ENCODE measurements at places on chromosomes 1 and 21.
A peak's percentile ranks its signal among the peaks of the same experiment; 100 is the strongest.

- no peak for DNase-seq
Observed at GRCh38 chr1:158362482-158362881, 8.8 kb downstream of the CD1E start.

DNA sequence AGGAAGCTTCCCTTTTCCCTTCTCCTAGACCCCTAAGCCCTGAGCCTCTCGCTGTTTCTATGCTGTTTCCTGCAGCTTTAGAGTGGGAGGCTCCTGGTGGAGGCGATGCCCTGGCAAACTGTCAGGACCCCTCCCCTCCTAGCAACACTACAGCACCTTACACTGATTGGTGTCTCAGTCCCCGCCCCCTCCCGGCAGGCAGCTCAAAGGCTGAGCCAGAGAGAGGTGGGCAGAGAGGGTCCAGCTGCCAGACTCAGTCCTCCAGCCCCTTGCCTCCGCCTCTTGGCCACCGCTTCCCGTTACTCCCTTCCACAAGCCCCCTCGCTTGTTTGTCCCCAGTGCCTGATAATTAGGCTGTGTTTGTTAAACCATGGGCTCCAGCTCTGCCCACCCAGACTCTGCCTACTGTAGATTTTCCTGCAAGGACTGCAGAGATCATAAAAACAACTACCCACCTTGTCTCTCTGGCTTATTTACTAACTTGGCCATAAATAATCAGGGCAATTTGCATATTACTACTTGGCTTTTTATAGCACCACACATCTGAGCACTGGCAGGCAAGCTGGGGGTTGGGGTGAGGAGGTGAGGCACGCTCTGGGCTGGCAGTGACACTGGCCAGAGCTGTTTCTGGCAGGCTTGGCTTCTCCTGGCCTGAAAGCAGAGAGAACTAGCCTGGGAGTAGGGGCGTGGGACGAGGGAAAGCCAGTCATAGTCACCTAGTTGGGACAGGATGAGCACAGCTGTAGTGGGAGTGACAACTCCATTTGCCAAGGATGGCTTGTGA is 107.5 kb downstream of the CSMD2 start:
- DNase-seq: no peak

DNA sequence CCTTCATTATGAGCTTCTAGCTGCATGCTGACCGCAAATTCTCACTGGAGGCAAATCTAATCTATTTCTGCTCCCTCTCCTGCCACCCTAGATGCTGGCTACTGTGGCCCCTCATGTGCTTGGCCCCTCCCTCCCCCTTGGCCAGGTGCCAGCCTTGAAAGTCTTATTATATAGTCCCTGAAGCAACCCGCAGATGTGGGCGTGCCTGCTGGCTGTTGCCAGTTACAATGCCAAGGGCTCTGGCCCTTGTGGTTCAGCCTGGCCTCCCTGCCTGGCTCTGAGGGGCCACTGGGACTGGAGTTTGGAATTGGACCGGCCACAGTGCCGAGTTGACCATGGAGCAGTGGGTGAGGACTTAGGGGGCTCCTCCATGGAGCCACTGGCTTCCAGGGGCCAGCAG is 78.9 kb upstream of the ACTRT2 start:
- DNase-seq: no peak

DNA sequence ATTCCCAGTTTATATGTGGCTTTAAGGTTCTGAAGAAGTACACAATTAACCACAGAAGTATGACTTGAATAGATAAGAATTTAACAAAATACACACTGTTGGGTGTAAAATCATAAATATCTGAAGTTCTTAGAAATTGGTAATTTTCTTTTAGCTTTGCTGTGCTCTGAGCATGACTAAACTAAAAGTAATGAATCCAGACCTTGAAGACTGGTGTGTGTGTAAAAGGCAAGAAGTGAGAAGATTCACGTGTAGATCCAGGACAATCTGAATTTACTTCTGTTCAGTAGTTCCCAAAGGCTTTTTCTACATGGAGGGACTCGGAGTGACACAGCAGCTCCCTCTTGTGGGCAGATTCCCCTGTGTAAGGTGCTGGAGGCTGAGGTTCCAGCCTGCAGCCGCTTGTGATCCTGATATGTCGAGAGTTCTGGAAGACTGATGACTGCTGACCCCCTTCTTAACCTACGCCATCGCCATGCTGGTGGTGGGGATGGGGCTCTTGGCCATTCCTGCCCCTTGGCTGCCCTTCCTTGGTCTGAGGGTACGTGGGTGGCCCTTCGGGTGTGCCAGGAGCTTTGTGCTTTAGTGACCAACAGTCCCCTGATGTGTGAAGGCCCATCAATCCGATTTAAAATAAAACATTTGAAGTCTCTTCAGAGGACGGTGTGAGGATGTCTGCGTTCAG is 62.7 kb downstream of the ADARB1 start:
- no peak for DNase-seq

GRCh38 chr1:71434240-71434639 is 353.4 kb upstream of the ZRANB2 start:
- no peak for DNase-seq

DNA sequence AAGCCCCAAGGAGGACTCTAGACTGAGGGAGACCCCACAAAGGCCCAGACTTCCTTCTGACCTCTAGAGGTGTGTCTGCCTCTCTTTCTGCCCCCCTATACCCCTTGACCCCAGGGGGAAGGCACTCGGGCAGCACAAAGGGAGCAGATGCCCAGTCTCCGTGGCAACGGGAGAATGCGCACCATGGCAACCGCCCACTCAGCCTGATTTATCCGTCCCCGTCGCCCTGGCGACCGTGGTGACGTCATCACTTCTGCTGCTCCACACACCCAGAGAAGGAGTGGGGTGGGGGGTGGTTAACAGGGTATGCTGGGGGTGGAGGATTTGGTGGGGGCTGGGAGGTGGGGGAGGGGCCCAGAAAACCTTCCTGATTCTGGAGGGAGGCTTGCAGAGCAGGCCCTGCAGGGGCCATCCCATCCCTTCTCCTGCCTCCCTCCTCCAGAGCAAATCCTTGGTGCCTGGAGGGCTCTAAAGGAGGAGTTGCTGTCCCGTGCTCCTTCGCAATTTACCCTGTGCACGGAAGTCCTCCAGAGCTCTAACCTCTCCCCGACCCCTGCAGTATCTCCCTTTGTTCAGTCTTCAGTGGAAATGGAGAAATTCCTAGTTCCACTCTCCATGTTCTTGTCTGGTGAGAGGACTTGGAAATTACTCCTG is 6.3 kb downstream of the CELF3 start:
- DNase-seq: no peak

- no peak for DNase-seq
Observed at GRCh38 chr1:33030575-33030974, 6.1 kb downstream of the AK2 start.

DNA sequence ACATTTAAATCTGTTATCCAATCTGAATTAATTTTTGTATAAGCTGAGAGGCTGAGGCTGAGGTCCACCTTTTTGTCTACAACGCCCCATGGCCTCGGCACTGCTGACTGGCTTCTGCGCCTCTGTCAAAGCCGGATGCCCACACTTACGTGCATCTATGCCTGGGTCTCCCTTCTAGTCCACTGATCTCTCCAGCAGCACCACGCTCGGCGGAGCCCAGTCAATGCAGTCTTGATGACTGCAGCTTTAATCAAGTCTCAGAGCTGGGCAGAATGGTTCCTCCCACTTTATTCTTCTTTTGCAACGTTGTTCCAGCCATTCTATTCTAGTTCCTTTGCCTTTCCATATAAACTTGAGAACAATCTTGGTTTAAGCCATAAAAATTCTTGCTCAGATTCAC is 9.4 kb downstream of the PRDM15 start:
- no peak for DNase-seq

DNA sequence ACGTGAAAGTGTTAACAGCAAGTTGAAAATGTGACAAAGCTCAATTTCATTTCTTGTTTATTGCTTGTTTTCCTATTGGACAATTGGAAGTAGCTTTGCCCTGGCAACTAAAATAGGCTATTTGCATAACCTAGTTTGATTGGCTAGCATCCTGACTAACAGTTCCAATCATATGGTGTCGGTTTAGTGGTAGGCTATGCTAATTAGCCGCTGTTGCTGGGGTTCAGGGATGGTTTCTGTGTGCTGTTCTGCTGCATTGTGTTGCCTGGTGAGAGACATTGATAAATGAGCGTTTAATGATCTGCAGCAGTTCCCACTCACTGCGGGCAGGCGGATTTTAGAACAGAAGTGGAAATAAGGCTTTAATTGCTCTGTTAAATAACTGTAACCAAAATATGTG is 68.5 kb downstream of the DYRK1A start:
- no peak for DNase-seq

GRCh38 chr1:56972976-56973375 is 7.2 kb upstream of the C8B start:
- no peak for DNase-seq

- no peak for DNase-seq
Observed at GRCh38 chr1:205709640-205710039, 29.3 kb upstream of the SLC45A3 start.

- no peak for DNase-seq
Observed at GRCh38 chr21:14241297-14241696, 25.3 kb downstream of the RBM11 start.

DNA sequence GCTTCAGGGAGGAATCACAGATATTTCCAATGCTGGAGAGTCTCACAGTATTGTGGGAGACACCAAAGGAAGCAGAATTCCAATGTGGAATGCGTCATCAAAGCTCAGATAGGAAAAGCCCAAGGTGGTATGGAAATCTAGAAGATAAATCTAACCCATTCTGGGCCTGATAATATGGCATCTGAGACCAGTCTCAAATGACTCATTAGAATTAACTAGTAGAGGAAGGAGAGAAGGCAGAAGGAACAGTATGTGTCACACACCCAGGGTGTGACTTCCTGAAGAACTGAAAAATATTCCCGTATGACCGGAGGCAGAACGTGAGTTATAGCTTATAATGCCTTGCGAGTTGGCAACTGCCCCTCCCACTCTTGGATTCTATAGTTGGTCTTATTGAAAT is 499.2 kb downstream of the PLPP3 start:
- DNase-seq: no peak

- no peak for DNase-seq
Observed at GRCh38 chr1:41393716-41394368, 32.6 kb downstream of the FOXO6 start.

- no peak for DNase-seq
Observed at GRCh38 chr1:204558467-204558866, 42.3 kb downstream of the MDM4 start.

GRCh38 chr21:46454142-46454541 is 4.5 kb upstream of the DIP2A start:
- DNase-seq: no peak

- DNase-seq: no peak
Observed at GRCh38 chr1:92511541-92511940, 24.8 kb upstream of the GFI1 start.

DNA sequence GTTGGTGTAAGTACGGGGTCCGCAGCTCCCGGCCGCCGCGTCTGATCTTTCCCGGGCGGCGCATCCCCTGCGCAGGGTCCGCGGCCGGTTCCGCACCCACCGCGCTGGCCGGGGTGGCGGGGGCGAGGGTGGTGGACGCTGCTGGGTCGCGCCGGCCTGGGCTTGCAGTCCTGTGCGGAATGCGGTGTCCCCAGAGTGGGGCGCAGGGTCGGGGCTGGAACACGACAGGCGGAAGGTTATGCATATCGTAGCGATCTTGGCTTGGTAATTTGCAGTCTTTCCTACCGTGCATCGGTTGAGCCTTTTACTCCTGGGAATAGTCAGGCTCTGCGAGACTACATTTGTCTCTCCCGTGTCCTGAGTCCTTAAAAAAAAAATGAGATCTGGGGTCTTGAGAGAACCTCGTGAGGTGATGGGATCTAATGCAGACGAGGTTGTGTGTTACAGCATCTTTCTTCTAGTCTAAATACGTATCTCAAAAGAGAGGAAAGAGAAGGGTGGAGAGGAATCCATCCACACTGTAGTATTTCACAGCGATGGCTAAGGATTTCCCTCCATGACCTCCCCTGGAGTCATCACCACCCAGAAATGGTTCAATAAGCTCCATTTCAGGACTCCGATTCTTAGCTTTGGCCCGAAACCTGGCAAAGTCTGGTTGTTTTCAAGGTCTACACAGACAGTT is 572 bp downstream of the ATP1B1 start:
- DNase-seq: peak; percentile 24

GRCh38 chr1:26706315-26706714 is 10.5 kb downstream of the ARID1A start:
- DNase-seq: no peak

DNA sequence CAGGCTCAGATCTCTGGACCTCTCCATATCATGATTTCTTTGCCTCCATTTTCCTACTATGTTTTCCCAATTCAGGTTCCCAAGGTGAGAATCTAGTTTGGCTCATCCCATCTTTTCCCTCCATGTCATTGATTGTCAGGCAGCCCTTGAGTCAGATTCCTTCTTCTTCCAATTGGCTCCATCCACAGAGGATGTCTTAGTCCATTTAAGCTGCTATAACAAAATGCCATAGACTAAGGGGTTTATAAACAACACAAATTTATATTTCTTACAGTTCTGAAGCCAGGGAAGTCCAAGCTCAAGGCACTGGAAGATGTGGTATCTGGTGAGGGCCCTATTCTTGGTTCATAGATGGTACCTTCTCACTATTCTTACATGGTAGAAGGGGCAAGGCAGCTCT is 42.8 kb upstream of the SLC2A1 start:
- DNase-seq: no peak

DNA sequence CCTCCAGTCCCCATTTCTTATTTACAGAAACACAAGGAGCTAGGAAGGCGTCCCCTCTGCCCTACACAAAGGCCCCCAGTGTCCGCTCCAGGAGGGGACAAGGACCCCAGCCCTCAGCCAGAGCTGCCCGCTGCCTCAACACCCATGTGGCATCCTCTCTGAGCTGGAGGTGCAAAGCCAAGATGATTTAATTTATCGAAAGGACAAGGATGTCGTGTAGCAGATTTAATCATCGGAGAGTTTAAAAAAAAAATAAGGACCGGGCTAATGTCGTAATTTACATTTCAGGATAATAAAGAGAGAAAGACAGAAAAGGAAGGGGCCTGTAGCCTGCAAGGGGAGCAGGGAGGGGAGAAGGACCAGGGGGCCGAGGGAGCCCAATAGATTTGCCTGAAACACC is 68.3 kb upstream of the CASZ1 start:
- no peak for DNase-seq

GRCh38 chr1:230186003-230186863 is 119.2 kb downstream of the GALNT2 start:
- peak; percentile 76 for DNase-seq

DNA sequence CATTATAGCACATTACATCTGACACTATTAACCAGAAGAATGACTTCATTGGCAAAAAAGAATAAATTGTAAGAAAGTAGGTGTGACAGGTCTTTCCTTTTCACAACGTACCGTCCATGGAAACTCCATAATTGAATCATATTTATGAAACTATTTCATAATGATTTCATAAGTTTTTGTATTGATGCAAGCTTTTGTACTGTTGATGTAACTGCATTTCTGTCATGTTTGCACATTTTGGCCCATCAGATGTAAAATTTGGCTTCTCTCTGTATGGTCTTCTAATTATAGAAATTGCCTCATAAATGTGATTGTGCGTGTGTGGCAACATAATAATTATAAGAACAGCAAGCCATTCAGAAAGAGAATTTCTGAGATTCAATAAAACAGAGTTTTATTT is 180.7 kb upstream of the ZNHIT6 start:
- no peak for DNase-seq

DNA sequence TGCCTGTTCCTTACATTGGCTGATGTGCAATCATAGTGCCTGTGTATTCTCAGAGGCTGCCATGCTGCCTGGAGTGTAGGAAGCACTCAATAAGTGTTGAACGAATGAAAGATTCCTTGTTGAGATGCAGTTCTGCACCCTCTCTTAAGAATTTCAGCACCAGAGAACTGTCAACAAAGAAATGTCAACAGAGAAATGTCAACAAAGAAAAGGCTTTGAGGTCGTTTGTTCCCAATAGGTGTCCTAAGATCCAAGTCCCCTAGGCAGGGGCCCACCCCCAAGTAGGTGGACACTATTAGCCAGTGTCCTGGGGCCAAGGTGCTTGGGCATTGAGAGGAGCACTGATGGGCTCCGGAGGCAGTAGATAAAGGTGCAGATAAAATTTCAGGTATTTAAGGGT is 12.6 kb downstream of the KCND3 start:
- no peak for DNase-seq

All from Panc1 (cell line).